Stimulated activated CD8-positive, alpha-beta memory T cell treated with anti-CD3 and anti-CD28 coated beads, Interleukin-7, amount 100 ng/mL, for 1 hour (primary cell): ENCODE measurements at places on chromosomes 13 and 19.
A peak's percentile ranks its signal among the peaks of the same experiment; 100 is the strongest.

- no peak for DNase-seq
Measured at GRCh38 chr13:110643768-110644421, 28.6 kb downstream of the NAXD start.

DNA sequence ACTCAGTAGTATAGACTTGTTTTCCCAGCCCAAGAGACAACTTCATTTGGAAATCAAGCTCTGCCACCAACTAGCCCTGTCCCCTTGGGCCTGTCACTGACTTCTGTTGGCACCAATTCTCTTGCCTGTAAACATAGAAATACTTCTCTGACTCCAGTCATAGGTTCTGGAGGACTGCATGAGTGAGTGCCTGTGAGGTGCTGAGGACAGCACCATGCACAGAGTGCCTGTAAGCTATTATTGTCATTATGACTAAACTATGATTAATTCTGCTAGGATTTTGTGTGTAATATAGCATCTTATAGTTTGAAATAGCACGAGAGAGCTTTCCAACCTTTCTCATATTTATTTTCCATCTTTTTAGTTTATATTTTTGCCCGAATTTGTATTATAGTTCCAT is 247.9 kb downstream of the MYO16 start:
- no peak for DNase-seq

DNA sequence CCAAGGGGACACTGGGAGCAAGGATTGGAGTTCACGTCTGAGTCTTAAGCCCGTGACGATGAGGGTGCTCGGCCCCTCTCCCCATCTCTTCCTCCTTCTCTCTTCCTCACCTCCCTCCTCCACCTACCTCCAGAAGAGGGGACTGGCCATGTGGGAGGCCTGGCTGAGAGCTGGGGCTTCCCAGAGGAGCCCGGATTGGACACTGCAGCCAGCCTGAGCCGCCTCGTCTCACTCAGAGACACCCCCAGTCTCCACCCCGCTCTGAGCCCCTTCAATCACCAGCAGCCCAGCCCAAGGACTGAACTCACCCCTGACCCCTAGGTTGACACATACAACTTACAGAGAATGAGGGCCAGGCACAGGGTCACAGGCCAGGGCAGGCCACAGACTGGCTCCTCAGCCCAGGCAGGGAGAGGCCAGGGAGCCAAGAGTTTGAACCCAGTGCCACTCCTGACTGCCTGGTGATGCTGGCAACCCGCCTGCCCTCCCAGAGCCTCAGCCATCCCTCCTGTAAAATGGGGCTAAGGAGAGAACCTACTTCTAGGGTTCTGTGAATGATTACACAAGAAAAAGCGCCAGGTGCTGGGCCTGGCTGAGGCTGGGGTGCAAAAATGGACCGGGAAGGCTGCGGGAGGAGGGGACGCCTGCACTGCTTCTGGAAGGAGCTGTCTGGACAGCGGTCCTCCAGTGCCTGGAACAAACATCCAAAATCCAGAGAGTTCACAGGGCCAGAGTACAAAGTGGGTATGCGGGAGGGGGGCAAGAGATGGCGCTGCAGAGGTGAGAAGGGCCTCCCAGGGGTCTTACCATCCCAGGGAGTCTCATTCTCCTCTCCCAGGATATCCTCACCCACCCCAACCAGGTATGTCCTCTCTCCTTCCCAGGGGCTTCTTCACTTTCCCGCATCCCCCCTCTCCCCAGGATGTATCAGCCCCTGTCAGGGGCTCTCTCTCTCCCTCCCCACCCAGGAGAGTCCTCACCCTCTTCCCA is 1.1 kb downstream of the CD79A start:
- no peak for DNase-seq

- no peak for DNase-seq
Measured at GRCh38 chr13:21616880-21617279, 12.9 kb upstream of the MICU2 start.

GRCh38 chr19:29645911-29646310 is 19.4 kb upstream of the PLEKHF1 start:
- no peak for DNase-seq

DNA sequence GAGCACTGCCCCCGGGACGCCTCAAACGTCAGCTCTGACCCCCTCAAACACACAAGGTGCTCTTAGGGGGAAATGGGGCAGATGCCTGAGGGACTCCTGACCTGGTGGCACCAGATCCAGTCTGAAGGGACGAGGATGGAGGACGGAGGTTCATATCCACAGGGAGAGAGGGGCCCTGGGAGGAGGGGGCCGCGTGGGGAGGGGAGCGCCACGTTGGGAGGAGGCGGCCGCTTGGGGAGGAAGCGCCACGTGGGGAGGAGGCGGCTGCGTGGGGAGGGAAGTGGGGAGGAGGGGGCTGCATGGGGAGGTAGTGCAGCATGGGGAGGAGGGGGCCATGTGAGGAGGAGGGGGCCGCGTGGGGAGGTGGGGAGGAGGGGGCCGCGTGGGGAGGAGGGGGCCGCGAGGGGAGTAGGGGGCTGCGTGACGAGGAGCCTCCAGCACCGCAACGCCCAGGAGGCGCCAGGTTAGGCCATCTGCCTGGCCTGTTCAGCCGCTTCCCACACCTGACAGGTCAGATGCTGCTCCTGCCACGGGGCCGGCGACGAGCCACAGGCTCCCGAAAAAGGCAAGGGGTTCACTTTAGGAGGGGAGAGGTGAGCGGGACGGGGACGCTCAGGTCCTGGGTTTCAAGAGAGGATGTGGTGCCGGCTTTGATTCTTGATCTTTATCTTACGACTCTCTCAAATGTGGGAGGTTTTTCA is 36.7 kb upstream of the C13orf46 start:
- DNase-seq: no peak

DNA sequence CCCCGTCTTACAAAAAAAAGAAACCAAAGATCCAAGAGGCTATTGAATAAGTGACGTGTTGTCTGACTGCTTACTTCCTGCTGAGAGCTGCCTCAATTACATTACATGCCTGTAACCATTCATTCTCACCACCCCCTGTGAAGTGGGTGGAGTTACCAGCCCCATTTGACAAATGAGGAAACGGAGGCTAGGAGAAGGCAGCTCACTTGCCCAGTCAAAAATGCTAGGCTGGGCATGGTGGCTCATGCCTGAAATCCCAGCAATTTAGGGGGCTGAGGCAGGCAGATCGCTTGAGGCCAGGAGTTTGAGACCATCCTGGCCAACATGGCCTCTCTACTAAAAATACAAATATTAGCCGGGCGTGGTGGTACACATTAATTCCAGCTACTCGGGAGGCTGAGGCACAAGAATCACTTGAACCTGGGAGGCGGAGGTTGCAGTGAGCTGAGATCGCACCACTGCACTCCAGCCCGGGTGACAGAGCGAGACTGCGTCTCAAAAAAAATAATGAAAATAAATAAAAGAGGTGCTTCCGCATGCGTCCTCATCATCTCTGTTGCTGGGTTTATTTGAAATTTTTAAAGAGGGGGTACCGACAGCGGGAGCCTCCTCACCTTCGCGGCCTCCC is 499 bp downstream of the LSM7 start:
- DNase-seq: no peak

DNA sequence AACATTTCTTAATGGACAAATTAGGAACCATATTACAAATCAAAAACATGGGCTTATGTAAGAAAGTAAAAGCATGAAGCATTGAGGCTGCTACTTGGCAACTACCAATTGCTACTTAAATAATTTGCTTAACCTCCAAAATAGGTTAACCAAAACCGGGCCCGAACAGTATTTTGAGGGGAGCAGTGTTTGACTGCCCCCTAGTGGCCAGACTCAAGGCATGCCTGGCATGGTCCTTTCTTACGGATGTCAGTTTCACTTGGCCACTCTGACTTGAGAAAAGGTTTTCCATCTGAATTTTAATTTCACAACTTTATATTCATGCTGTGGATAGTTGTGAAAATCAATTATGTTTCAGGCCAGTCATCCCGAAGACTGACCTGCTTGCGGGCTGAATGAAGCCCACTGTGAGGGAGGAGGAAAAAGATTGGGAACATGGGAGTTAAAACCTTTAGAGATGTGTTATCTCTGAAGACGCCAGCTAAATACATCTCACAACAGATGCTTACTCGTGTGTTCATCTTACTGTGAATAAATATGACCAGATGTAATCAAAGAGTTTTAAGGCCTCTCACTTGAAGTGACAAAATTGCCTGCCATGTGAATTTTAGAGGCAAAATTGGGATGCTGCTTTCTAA is 2.9 kb downstream of the RXFP2 start:
- peak; percentile 48 for DNase-seq

DNA sequence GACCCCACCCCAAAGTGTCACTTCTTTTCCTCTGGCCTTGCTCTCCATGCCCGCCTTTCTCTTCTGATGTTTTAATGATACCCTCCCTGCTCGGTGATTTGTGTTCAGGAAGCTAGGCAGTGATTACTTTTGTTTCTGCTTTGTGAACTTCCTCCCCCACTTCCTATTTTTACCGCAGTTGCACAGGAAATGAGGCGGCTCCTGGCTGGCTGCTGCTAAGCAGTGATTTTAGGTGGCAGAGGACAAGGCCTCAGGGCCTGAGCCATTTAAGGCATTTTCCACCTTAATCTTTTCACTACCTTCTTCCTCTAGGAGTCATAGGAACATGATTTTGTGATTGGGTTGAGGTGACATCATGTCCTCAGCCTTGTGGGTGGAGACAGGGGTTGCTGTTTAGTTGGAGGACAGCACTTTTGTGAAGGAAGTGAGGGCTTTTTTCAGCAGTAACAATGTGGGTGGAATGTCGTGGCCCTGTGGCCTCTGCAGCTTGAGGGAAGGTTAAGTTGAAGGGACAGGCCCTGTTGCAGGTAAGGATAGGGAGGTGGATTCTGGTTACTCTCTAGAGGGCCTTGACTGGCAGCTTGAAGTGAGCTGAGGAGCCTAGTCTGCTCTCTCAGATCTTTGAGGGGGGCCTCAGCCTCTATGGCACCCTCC is 15.7 kb downstream of the GARRE1 start:
- peak; percentile 40 for DNase-seq

DNA sequence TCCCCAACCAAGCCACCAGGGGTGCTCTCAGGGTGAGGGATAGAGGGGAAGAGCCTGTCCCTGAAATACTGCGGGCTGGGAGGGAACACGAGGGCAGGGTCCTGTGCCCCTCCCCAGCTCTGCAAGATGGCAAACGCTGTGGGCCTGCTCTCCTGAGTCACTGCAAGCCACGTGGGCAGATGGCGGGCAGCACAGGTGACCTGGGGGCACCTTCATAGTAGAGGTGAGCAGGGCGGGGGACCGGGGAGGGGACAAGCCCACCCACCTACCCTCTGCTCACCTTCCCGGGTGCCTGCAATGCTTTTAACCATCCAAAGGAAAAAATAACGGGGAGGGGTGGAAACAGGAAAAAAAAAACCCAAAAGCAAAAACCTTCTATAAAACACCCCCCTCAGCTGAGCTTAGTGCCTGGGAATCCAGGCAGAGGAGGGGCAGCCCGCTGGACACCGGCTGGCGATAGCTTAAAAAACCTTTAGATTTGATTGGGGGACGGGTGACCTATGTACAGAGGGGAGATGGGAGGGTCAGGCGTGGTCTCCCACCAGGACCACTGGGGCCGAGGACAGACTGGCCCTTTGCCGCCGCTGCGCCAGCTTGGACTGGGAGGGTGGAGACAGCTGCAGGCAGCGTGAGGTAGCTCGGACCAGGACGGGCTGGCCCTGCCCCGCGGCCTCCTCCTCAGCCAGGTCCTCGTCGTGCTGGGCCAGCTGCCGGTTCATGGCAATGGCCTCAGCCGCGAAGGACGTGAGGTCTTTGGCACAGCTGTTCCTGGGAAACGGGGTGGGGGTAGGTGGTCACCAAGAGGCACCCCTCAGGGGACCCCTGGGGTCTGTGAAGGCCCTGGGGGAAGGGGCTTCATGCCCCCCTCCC is 11.7 kb downstream of the MKNK2 start:
- DNase-seq: no peak

- no peak for DNase-seq
Measured at GRCh38 chr13:61880578-61881283, 465.1 kb upstream of the PCDH20 start.

DNA sequence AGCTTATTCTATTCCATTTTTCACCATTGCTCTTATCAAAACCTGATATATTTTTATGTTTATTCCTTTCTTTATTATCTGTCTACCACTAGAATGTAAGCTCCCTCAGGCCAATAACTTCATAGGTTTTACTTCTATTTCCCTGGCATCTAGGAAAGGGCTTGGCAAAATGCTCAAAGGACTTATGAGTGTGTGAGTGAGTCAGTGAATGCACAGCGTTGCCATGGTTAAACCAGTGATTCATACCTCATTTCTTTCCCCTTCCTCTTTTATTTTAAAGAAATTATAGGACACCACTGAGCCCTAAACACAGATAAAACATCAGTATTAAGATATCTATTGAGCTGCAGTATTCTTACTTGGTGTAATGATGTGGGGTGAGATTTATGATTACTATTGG is 162.1 kb downstream of the GPC6 start:
- DNase-seq: no peak

DNA sequence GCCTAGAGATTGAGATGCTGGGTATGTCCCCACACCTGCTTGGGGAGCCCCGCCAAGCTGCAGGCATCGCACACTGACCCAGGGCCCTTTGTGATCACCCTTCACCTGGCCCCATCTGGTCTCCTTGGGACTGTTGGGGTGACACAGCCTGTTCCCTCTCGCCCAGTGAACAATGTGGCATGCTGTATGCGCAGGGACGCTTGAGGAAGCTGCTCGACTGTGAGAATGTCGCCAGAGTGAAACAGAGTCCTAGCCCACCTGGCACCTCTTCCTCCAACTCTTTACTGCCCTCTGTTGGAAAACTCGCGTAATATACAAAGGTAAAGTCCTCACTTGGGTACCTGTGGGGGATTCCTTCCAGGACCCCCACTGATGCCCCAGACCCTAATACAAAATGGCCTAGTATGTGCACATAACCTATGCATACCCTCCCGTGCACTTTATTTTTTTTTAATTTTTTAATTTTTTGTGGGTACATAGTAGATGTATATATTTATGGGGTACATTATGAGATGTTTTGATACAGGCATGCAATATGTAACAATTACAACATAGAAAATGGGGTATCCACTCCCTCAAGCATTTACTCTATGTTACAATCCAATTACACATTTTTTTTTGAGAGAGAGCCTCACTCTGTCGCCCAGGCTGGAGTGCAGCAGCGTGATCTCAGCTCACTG is 9.0 kb downstream of the BLOC1S3 start:
- DNase-seq: no peak

DNA sequence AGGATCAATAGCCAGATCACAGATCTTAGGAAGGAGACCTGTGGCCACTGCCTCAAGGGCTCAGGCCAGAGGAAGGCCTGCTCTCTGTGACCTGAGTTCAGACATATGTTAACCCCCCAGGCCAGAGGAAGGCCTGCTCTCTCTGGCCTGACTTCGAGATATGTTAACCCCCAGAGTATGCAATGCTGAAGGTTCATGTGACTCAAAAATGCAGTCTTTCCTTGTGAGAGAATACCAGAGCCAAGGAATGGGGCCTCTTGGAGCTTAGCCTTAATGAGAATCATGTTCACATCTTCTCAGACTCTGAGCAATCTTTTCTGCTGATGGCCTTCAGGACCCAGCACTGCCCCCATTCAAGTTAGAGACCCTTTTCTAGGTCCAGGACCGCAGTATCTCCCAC is 36.7 kb downstream of the MBNL2 start:
- no peak for DNase-seq

DNA sequence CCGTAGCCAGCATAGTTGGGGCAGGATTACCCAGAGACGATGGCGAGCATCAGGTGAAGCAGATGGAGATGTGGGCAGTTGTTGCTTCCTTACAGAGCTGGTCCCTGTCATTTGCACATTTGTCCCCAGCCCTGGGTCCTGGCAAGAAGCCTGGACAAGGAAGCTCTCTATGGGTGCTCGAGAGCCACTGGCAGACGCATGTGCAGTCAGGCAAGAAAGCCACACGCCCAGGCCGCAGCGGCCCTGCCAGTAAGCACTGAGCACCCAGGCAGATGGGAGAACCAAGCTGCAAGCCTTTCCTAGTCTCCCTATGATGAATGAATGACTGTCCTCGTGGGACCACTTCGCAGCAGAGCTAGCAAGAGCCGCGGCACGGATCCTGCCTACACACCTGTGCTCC is 182.8 kb downstream of the FOXO1 start:
- no peak for DNase-seq
